ENCODE measurements at places on chromosomes 13 and 19.

GRCh38 chr13:85588359-85588758 is 210.9 kb downstream of the SLITRK6 start:
- no peak for DNase-seq

DNA sequence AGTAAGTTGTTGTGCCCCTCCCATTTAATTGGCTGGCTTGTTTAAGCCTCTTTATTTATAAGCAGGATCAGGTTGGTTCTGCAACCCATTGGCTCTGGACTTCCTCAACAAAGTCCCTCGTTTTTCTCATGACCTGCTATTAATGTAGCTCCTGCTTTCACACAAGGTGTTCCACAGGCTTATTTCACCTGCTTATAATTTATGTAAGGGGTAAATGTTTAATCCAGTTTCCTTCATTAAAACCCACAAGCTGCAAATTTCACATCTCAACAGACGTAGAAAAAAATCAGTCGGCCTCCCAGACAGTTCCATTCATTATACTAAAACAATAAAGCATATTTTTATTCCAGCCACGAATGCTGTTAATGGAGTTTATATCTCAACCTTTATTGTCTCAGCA is 86.1 kb downstream of the TBC1D4 start:
- DNase-seq: no peak

DNA sequence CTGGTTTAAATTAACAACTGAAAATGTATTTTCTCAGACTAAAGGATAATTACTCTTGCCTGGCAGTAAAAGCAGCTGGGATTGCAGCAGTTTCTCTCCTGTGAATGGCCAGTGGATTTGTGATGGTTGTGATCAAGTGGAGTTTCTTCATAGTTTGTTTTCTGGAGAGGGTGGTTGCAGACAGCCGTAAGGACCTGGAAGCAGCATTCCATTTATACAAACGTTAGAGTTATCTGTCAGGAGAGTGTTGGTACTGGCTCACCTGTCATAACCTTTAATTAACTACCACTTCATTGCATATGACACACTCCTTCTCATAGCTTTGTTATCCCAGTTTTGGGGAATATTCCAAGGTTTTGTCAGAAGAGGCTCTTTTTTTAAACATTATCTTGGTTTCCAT is 258.4 kb upstream of the SLC10A2 start:
- no peak for DNase-seq

GRCh38 chr19:30386551-30387143 is 14.5 kb downstream of the ZNF536 start:
- no peak for DNase-seq

GRCh38 chr13:112248862-112249592 is 127.1 kb upstream of the SPACA7 start:
- no peak for DNase-seq

DNA sequence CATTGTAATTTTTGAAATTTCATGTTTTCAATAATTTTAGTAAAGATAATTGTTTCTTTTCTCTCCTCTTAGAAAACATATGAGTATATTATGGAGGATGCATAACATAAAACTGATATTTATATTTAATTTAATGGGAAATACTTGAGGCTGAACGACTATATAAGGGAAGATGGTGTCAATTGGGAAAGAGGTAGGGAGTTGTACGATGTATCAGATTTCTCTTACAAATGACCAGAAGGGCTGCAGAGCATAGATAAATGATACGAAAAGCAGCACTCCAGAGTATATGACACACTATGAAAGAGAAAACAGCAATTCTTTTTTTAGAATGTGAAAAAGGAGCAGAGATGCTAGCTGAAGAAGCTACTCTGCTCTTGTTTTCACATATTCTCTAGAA is 1308.0 kb upstream of the MIR17HG start:
- DNase-seq: no peak

GRCh38 chr13:76440568-76440967 is 445.6 kb downstream of the KCTD12 start:
- no peak for DNase-seq

DNA sequence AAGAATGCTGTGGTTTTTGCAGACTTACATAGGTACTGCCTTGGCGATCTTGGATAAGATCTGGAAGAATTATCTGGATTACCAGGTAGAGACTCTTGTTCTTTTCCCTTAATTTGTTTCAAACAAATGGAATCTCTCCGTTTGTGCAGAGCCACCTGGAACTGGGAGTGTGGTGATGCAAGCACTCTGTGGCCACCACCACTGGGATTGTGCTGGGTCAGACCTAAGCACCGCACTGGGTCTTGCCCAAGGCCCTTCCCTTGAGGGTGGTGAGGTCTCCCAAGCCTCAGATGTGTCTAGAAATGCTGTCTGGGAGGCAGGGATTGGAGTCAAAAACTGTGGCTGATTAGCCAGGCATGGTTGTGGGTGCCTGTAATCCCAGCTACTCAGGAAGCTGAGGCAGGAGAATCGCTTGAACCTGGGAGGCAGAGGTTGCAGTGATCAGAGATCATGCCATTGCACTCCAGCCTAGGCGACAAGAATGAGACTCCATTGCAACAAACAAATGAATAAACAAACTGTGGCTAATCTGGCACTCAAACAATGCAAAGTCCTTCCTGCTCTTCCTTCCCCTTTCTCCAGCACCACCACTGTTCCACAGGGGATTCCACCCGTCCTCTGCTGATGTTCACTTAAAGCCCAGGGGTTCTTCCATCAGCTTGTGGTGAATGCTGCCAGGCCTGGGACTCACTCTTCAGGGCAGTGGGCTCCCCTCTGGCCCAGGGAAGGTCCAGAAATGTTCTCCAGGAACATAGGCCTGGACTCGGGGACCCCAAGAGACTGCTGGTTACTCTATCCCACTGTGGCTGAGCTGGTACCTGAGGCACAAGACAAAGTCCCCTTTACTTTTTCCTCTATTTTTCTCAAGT is 10.8 kb upstream of the CEACAM1 start:
- no peak for DNase-seq

DNA sequence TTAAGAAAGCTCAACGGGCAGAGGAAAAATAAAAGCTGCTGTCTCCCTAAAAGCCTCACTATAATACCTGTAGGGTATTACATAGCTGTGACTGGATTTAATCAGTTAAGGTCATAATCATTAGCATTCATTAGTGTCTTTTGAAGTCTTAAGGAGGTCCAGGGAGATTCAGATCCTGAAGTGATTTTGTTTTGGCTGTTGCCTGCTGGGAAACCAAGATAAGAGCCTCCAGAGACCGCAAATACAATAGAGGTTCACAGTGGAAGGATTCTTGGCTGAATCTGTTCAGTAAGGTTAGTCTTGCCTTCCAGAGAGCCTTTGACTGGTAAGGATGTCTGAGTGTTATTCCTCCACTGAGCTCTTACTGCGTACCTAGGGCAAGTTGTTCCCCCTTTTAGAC is 54.0 kb upstream of the TNFRSF19 start:
- DNase-seq: no peak

GRCh38 chr13:19382111-19382510 is 179.2 kb downstream of the TPTE2 start:
- DNase-seq: no peak

- no peak for DNase-seq
These were observed 299.1 kb upstream of the OBI1 start for GRCh38 chr13:78958006-78958405.

- DNase-seq: no peak
These were observed 88.7 kb downstream of the EDNRB start for GRCh38 chr13:77829963-77830362.

DNA sequence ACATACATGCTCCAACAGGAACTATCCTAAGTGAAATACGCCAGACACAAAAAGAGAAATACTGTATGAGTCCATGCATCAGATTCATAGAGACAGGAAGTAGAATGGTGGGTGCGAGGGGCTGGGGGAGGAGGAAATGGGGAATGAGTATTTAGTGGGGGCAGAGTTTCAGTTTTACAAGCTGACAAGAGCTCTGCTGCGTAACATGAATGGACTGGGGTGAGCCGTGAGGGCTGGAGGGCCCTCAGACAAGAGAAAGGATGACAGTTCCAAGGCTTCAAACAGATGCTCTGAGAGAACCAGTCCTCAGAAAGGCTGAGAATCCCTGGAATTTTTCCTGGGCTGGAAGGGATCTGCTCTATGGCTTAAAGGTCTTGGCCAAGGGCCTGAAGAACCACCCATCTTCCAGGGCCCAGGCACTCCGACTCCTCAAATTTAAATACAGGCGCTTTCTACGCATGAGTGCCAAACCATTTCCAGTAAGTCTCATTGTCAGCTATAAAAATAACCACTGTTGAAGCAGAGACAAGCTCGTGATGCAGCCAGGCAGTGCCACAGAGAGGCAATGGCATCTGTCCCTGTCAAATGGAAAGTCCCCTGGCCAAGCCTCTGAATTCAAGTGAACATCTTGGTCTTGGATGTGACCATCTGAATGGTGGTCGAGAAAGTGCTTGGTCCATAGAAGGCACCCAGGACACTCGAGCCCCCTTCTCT is 17.5 kb downstream of the KLF2 start:
- DNase-seq: peak; percentile 72

- no peak for DNase-seq
These were observed 152.9 kb downstream of the SIPA1L3 start for GRCh38 chr19:38059897-38060296.

DNA sequence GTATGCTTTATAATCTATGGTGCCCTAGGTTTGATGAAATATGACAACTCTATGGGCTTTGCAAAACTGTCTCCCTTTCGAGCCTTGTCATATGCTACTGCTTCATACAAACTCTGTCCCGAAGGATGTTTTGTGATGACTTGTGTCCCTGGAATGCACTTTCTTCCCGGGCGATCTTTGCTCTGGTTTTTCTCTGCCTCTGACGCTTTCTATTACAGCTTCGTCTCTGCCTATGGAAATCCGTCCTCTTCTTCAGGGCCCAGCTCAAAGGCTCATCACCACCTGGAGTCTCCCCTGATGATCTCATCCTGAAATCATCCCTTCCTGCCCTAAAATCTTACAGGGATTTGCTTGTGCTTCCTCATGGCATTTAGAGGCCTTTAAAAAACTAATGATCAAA is 191.5 kb upstream of the KL start:
- DNase-seq: no peak

- no peak for DNase-seq
These were observed 236.6 kb upstream of the MAB21L1 start for GRCh38 chr13:35712907-35713761.

DNA sequence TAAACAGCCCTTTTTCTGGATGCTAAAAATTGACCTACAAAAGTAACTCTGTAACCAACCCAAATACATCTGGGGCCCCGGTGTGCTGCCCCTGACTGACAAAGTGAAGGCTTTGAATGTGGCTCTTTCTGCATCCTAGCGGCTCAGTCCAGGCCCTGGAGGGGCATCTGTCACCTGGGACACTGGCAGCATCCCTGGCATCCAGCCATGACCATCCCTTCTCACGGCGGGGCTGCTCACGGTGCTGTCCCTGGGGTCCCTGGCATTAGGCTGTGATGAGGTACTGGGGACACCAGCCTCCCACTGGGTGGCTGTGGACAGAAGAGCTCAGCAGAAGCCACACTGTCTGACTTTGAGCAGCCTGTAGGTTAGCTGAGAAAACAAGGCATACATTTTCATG is 34.3 kb downstream of the BICRA start:
- no peak for DNase-seq

DNA sequence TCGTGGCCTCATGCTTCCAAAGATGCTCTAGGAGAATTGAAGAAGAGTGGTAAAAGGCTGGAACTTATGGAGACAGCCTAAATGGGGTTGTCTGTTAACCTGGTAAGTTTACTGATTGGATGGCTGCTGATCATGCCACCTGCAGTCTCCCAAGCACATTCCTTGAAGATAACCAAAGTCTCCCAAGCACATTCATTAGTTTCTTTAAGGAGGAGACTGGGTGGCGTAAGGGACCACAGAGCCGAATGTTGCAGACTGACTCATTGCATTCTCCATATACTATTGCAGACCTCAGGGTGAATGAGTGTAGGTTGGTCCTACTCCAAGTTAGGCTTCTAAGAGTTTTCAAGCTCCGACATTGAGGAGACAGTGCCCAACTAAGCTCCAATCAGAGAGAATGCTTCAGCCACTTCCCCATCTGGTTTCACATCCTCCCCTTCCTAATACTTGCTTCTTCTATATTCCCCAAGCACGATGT is at the start of gene IGFL3:
TSS of gene IGFL3 (minus strand) at position 51 of the 478 bp plus-strand sequence. CDS start at position 12, 39 bp downstream.
- no peak for DNase-seq

GRCh38 chr13:46382224-46382623 is 4.8 kb downstream of the RUBCNL start:
- DNase-seq: no peak

DNA sequence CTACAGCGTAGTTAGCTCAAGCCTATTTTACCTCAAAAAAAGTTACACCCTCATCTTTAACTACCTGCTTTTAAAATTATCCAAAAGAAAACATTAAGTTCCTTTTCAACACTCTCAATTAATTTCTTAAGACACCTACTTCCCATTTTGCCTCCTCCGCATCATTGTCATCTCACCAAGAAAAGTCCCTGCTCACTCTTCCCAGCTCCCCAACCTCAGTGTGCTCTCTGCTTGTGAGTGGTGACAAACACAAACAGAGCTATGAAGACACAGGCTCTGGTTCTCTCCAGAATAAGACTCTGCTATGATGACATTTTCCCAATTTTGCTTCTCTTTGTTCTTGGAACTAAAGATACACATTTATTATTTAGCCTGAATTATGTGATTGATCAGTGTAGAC is 385.1 kb upstream of the HTR2A start:
- DNase-seq: no peak

GRCh38 chr19:17245535-17245984 is at the start of gene NR2F6:
NR2F6 (minus strand) TSS chr19:17245919; CDS start chr19:17245220, 699 bp downstream.
- no peak for DNase-seq

DNA sequence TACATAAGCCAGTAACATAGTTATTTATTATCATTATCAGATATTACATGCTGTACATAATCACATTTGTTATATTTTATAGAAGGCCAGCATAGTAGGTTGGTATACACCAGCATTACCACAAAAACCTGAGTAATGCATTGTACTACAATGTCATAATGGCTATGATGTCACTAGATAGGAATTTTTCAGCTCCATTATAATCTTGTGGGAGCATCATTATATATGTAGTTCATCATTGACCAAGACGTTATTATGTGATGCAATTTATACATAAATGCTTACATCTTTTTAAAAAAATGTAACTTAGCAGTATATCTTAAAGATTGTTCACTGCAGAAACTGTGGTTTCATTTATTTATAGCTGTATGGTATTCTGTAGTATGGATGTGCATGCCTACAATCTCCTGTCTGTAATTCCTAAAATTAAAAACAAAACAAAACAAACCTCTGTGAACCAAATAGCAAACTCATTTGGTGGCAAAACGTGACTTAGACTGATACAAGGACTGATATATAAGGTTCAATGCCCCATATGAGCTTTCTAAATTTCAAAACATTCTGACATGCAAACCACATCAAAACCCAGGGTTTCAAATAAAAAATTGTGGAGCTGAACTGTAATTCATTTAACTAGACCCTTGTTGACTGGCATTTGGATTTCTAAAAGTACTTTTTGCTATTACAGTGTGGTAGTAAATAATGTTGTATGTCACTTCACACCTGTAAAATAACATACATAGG is 250.9 kb downstream of the DLEU7 start:
- DNase-seq: no peak

DNA sequence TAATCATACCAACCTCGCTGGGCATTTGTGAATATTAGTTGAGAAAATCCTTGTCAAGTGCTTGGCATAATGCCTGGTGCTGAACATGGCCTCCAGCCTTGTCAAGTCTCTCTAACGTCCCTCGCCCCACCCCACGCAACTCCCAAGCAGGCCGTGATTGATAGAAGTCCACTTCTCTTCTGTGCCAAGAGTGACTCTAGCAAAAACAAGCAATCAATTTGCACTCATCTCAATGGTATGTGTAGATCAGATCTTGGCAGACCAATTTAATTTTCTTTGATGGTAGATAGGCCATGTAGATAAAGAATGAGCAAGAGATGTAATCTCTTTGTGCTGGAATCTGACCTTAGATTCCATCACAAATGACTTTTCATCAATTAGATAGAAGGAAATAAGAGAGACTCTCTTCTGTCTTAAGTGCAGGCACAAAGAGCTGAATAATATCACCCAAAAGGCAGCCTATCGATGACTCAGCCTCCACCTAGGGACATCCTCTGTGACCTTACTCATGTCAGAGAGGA is 31.0 kb upstream of the KATNAL1 start:
- no peak for DNase-seq
